Endodermal cell (in vitro differentiated cells): ENCODE measurements at places on chromosomes 1 and 21.

DNA sequence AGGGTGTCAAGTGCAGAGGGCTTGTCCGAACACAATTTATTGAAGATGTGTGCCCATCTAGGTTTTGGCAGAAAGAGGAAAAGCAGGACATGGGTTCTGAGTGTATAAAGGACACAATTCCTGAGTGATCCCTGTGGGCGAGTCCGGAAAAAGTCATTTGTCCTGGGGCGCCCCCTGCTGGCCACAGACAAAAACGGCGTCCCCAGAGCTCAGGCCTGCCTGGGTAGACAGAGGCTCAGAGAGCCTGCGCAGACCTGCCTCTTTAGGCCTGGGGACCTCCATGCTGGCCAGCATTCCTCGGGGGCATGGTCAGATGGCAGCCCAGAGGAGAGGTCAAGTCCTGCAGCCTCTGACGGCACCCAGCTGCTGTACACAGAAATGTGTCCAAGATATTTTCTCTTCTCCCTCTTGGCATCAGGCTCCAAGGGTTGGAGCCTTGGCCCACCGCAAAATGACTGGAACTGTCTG lies 65.5 kb upstream of the LRP8 start:
- peak; percentile 97 for DNase-seq

- DNase-seq = no peak
Measured at GRCh38 chr1:100512803-100513352, 25.1 kb upstream of the GPR88 start.

- peak; percentile 66 for DNase-seq
Measured at GRCh38 chr1:214660900-214661299, 57.9 kb downstream of the CENPF start.

DNA sequence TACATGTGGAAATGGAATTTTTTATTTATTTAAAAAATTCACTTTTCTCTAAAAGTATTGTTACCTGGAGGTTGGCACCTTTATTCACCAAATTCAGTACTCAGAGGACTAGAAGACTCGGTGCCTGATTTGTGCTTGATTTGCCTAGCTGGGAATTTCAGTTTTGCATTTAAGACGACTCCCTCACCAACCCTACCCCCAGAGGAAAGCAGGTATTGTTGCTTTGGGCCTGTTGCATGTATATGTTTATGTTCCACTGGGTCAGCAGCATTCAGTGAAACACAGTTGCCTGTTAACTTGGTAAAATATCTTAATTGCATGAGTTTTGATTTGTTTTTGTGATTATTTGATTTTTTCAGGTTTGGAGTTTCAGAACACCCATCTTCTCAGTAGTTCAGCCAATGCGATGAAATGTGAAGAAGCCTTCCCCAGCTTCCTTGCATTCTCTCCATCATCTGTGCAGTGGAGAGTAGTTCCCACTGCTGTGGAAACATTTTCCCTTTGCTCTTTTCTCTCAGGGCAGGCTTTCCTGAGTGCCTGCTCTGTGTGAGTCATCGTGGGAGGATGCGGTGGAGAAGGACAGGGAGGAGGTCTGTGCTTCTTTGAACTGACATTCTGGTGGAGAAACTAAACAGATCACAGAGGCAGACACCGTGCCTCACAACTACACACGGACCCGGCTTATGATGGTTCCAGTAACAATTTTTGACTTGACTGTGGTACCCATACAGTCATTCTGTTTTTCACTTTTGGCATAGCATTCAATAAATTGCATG lies 6.4 kb downstream of the ADARB1 start:
- DNase-seq = peak; percentile 27

DNA sequence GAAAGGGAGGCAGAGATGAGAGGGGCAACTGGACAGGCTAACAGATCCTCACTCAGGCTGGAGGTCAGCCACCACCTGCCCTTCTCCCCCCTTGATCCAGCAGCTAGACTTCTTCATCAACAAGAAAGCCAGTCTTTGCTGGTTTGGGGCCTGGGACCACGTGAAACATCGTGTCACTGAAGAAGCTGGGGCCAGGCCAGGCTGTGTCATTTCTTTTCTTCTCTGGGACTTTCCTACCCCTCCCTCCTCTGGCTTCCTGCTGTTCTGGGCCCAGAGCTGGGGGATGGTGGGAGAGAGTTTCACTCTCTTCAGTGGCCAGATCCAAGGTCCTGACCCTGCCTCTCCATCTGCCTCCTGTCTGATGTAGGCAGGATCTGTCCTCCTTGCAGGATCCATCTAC lies 18.1 kb upstream of the SLC26A9 start:
- no peak for DNase-seq

- DNase-seq = peak; percentile 77
Measured at GRCh38 chr1:59900640-59901039, 25.9 kb downstream of the CYP2J2 start.

DNA sequence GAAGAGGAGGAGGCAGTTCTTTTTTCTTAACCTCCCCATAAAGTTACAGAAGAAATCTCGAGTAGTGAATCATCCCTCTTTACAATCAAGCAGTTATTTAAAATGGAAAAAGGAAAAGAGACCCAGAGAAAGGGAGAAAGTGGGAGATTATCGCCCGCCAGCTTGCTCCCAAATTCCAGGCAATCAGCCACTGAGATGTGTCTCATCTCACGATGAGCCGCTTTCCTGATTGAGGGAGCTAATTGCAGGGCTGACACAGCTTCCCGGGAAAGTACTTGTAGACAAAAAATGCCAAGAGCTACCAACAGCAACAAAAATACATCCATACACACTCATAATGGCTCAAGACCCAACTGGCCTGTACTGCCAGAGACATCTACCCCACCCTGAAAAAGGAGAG lies 191.6 kb upstream of the ZC3H12A start:
- DNase-seq = no peak

DNA sequence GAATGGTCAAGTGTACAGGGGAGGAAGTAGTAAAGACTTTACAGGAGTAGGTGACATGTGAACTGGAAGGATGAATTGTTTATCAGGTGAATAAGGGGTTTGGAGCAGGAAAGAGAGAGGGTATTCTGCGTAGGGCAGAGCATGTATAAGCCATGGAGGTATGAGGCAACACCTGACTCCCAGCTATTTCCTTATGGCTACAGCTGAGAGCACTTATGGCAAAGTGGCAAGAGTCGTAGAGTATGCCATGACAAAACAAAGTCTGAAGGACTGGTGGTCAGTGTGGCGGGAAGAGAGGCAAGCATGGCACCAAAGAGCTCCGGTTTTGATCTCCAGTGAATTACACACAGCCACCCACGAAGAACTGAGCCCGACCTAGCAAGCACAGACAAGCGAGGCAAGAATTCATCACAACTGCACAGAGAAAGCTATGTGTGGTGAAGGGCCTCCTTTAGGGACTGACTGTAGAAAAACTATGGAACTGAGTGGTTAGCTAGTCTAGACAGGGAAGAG lies 9.0 kb upstream of the ELOVL1 start:
- no peak for DNase-seq

DNA sequence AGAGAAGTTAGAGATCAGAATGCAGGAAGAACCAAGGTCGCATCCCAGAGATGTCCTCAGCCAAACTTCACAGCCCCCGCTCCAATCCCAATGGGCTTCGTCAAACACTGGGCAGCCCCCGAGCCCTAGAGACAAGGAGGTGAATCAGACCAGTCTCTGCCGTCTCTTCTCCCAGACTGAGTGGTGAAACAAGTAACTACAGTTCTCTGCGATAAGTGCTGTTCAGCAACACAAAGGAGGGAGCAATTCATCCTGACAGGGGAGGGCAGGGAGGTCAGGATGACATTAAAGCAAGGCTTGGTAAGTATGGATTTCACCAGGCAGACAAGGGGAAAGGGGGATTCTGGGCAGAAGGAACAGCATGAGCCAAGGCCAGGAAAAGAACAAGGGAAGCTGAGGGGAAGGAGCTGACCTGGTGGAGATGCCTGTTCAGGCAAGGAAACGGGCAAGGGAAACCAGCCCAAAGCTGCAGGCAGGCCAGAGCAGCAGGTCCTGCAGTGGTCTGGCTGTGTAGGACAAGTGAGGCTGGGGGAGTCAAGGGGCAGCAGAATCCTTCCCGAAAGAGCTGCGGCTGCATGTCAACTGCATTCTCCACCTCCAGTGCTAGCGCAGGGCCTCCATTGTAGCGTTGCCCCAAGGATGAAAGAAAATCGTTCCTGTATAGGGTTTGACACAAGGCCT lies 13.6 kb upstream of the ERI3 start:
- DNase-seq = peak; percentile 58

GRCh38 chr1:39499668-39500067 lies 8.2 kb downstream of the BMP8A start:
- no peak for DNase-seq

- no peak for DNase-seq
Measured at GRCh38 chr1:65949230-65949626, 156.5 kb downstream of the PDE4B start.

DNA sequence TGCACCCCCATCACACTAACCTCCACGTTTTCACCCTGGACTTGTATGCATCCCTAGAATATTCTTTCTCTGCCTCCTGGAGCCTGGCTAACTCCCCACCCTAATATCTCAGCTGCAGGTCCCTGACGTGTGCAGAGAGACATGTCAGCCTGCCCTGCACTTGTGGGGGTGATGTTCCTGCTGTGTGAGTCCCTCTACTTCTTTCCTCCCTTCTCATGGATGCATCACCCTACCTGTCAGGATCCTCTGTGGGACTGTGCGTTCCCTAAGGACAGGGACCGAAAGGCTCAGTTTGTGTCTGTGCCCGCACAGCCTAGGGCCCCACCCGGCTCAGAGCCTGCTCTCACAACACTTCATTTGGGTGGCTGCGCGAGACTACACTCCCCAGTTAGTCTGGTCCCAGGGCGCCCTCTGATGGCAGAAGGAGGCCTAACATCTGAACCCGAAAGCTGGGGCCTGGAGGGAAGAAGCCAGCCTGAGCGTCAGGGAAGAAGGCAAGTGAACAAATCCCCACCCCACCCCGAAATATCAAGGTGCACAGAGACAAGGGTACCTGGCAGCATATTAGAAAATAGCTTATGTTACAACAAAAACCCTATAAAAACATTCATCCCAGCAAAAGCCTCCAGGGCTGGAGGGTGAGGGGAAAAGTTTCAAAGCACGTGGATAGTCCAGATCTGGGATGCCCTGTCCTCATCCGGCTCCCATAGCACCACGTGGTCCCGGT lies 3.7 kb downstream of the CD52 start:
- peak; percentile 98 for DNase-seq

GRCh38 chr1:38090796-38091195 lies 44.2 kb upstream of the POU3F1 start:
- DNase-seq = no peak

GRCh38 chr1:7250176-7250575 lies 464.9 kb downstream of the CAMTA1 start:
- DNase-seq = no peak

GRCh38 chr1:220213382-220213983 lies 58.8 kb downstream of the RAB3GAP2 start:
- no peak for DNase-seq

GRCh38 chr21:40186045-40186444 lies 318.8 kb downstream of the PCP4 start:
- DNase-seq = no peak

DNA sequence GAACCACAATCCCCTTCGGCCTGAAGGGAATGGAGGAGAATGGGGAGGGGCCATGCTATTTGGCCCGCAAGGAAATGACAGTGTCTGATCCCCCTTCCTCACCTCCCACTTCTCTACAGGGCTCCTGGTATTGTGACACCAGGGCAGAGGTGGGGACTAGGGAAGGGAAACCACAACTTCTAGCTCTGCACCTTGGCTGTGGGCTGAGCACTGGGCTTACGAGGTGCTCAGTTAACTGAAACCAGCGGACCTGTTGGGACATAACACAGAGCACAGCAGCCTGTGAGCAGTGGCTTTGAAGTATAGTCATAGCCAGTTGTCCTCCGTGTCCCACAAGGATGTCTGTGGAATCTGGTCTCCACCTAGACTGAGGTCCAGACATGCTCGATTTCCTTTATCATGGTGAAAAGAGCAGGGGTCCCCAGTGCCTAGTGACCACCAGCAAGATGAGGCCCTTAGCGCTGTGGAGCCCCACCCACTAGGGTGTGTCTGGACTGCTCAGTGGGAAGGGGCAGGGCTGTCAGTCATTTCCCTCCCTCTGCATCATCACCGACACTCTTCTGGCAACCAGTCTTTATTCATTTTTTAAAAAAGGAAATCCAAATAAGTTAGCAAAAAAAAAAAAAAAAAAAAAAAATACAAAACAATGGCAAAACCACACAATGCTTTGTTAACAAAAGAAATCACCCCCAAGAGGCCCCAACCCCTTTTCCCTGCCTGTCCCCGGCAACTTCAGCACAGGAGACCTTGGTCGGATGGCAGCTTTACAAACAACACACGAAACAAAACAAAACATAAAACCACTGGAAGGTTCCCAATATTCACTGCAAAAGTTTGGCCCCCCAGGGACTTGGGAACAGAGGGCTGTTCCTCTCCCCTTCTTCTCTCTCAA lies 3.0 kb downstream of the MYOG start:
- DNase-seq = peak; percentile 49

DNA sequence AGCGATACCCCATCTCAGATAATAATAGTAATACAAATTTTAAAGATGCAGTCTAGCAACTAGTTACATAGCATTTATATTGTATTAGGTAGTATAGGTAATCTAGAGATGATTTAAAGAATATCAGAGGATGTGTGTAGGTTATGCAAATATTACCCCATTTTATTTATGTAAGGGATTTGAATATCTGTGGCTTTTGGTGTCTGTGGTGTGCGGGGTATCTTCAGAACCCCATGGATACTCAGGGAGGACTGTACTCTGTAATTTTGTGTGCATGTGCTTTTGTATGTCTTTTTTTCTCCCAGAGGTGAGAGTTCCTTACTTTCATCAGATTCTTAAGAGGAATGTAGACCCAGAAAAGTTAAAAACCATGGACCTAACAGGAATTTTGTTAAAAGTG lies 12.8 kb downstream of the RNF2 start:
- no peak for DNase-seq

DNA sequence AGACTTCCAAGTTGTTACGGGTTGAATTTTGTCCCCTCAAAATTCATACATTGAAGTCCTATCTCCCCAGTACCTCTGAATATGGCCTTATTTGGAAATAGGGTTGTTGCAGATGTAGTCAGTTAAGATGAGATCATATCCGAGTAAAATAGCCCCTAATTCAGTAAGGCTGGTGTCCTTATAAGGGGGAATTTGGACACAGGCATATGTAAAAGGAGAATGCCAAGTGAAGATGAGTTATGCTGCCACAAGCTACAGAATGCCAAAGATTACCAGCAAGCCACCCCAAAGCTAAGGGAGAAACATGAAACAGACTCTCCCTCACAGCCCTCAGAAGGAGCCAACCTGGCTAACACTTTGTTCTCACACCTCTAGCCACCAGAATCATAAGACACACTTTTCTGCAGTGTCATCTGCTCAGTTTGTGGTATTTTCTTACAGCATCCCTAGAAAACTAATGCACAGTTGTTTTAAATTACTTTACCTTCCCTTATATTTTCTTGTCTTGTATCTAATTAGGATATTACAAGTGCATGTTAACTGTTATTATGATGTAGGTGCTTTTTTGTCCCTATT lies 43.3 kb upstream of the PRDX6 start:
- no peak for DNase-seq
